Activated CD4-positive, alpha-beta memory T cell treated with anti-CD3 and anti-CD28 coated beads, Interleukin-2, amount 10 ng/mL, durations not matched to agents 7 days and 5 days (primary cell): ENCODE measurements at places on chromosomes 2 and 18. TPM values are rescaled to one million over a fixed set of nuclear protein-coding genes. Genes with fewer than 3 reads are reported as not detected.

DNA sequence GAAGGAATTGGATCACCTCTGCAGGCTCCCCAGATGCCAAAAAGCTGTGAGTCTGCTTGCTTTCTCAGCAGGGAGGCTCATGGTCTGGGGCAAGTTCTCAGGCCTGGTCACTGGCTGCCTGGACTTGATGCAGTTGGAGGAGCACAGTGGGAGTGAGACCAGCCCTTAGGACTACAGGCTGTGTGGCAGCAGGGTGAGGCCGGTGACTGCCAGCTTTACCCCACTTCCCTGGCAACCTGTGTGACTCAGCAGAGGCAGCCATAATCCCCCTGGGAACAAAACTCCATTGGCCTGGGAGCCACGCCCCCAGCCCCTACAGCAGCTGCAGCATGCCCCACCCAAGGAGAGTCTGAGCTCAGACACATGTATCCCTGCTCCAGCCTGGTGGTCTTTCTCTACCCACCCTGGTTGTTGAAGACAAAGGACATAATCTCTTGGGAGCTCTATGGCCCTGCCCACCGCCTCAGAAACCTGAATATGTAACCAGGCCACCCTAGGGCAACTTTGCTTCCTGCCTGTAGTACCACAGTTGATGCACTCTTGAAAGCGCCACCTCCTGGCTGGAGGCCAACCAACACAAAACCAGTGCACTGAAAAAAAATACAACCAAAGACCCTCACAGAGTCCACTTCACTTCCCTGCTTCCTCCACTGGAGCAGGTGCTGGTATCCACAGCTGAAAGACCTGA, 106.8 kb upstream of the SPATS2L start:
- H3K4me3 ChIP-seq = no peak overlapping the region
- H3K36me3 ChIP-seq = no peaks in the 10 kb centered on the region
- H3K27me3 ChIP-seq = peaks cover 22% of the 10 kb centered on the region
- no peak overlapping the region for H3K27ac ChIP-seq
- DNase-seq = no peak

DNA sequence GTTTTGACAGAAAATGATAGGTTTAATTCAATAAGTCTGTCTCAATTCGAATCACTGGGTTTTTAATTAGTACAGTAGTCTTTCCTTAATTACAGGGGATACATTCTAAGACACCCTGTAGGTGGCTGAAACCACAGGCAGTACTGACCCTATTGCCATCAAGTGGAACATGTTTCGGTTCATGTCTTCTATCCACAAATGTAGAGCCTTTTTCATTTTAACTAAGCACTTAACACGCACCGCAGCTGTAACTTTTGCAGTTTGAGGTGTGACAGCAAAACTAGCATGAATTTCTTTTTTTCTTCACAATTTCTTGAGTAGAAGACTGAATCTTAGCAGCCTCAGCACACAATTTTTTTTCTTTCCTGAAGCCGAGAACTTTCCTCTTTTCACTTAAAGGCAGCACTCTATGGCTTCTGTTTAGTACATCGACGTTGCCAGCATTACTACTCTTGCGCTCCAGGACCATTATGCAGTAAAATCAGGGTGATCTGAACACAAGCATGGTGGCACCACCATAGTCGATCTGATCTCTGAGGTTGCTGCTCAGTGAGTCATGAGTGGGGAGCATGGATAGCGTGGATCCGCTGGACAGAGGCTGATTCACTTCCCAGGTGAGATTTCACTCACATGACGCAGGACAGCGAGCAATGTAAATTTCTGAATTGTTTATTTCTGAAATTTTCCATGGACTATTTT, 805.1 kb downstream of the RNF144A start:
- no peaks in the 10 kb centered on the region for H3K27me3 ChIP-seq
- H3K36me3 ChIP-seq = peaks cover 19% of the 10 kb centered on the region
- peak overlapping the region; percentile 20 for H3K4me3 ChIP-seq
- no peak for DNase-seq
- peaks cover 48% of the 10 kb centered on the region for H3K4me1 ChIP-seq
- H3K27ac ChIP-seq = peak overlapping the region; percentile 67

GRCh38 chr2:168401048-168401556, 55.0 kb upstream of the CERS6 start:
- H3K4me3 ChIP-seq = no peak overlapping the region
- H3K4me1 ChIP-seq = no peaks in the 10 kb centered on the region
- no peak for DNase-seq
- peaks cover 18% of the 10 kb centered on the region for H3K27me3 ChIP-seq
- no peaks in the 10 kb centered on the region for H3K36me3 ChIP-seq

Gene TRAPPC12
- total RNA-seq = 75.6 TPM

GRCh38 chr18:72119082-72119481, 425.1 kb downstream of the CBLN2 start:
- DNase-seq = no peak
- no peaks in the 10 kb centered on the region for H3K4me1 ChIP-seq
- no peaks in the 10 kb centered on the region for H3K36me3 ChIP-seq
- no peak overlapping the region for H3K4me3 ChIP-seq

Gene ANKRD30BL
- total RNA-seq = not detected

- H3K36me3 ChIP-seq = no peaks in the 10 kb centered on the region
- no peak for DNase-seq
- H3K27me3 ChIP-seq = no peaks in the 10 kb centered on the region
- H3K4me3 ChIP-seq = no peak overlapping the region
- no peaks in the 10 kb centered on the region for H3K4me1 ChIP-seq
- H3K27ac ChIP-seq = no peak overlapping the region
Measured at GRCh38 chr2:127630864-127631540, 15.0 kb upstream of the GPR17 start.

DNA sequence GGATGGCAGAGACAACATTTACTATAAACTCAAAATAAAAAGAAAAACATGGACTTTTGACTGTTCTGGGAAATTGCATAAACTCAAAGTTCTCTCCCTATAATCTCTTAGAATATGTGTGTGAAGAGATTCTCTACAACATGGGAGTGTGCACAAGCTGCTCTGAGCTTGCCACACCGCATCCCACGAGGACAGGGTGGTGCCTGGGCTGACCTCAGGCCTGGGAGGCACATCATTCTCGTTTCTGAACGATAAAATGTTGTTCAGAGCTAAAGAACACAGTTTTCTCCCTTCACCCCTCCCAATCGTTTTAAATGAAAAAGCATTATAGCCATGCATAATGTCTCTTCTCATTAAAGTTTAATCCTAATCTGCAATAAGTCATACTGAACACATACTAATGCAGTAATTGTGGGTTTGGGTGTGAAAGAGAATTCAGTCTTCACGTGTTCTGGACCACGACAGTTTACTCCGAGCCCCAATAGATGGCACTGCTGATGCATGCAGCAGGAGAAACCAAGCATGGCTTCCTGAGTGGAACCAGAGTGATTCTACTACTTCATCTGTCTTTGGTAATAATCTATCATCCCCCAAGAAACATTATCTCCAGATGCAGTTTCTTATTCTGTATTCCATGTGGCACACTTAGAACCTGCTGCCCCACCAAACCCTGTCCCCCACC, 46.9 kb upstream of the LAMA1 start:
- H3K4me1 ChIP-seq = no peaks in the 10 kb centered on the region
- H3K27me3 ChIP-seq = no peaks in the 10 kb centered on the region
- H3K36me3 ChIP-seq = no peaks in the 10 kb centered on the region
- no peak overlapping the region for H3K4me3 ChIP-seq

DNA sequence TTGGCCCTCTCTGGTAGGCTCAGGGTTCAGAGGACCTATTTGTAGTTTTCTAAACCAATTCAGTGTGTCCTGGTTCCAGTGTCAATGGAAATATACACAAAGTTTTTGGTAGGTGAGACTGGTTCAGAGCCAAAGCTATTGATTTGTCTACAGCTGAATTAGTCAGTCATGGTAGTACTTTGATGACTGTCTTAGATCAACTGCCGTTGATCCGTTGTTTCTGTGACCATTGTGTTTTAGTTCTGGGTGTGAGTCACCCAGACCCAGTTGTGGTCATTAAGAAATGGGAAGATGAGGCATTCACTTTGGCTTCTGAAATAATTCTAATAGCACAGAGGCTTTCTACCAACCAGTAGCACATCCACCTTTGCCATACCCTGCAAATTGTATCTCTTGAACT, 16.0 kb upstream of the RPE start:
- H3K36me3 ChIP-seq = no peaks in the 10 kb centered on the region
- peaks cover 26% of the 10 kb centered on the region for H3K27me3 ChIP-seq
- no peak overlapping the region for H3K4me3 ChIP-seq

GRCh38 chr2:23596316-23596885, 211.4 kb downstream of the KLHL29 start:
- H3K27me3 ChIP-seq = peaks cover 5% of the 10 kb centered on the region
- H3K27ac ChIP-seq = no peak overlapping the region
- no peaks in the 10 kb centered on the region for H3K36me3 ChIP-seq
- H3K4me1 ChIP-seq = no peaks in the 10 kb centered on the region

Gene CXCR1
- total RNA-seq = 3.0 TPM

Gene UGT1A8
- not detected for total RNA-seq

DNA sequence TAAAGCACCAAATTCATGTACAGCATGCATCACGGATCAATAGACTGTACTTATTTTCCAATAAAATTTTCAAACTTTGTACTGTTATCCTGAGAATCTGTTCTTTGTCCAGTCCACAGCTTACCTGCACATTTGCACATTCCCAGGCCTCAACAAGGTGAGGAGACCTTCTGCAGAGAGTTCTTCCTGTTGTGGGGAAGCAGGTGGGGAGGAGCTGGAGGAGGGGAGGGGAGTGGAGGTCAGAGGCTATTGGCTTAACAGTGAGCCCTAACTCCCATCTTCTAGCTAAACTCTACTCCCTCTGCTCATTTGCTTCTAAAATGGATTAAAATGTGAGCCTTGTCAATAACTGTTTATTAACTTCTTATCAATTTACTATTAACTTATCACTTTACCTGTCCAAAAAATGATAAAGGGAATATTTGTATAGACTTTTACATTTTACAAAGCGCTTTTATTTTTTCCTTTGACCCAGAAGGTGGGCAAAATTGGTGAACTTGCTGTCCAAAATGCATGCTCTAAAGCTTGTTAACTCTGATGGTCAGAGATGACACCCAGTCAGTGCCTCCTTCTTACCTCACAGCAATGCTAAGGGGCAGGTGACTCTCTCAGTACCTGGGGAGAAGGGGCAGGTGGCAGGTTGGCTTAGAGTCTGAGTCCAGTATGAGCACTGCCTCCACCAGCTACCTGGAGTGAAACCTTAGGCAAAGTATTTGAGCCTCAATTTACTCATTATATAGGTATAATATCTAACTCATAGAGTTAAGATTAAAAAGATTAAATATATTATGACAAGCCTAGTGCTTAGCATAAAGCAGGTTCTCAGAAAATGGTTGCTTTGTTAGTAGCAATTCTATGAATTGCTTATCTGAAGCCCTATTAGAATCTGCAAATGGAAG, 6.8 kb upstream of the IL1RL2 start:
- H3K4me3 ChIP-seq = no peak overlapping the region
- H3K27me3 ChIP-seq = peaks cover 9% of the 10 kb centered on the region
- DNase-seq = no peak
- H3K4me1 ChIP-seq = peaks cover 3% of the 10 kb centered on the region
- H3K27ac ChIP-seq = no peak overlapping the region
- no peaks in the 10 kb centered on the region for H3K36me3 ChIP-seq

DNA sequence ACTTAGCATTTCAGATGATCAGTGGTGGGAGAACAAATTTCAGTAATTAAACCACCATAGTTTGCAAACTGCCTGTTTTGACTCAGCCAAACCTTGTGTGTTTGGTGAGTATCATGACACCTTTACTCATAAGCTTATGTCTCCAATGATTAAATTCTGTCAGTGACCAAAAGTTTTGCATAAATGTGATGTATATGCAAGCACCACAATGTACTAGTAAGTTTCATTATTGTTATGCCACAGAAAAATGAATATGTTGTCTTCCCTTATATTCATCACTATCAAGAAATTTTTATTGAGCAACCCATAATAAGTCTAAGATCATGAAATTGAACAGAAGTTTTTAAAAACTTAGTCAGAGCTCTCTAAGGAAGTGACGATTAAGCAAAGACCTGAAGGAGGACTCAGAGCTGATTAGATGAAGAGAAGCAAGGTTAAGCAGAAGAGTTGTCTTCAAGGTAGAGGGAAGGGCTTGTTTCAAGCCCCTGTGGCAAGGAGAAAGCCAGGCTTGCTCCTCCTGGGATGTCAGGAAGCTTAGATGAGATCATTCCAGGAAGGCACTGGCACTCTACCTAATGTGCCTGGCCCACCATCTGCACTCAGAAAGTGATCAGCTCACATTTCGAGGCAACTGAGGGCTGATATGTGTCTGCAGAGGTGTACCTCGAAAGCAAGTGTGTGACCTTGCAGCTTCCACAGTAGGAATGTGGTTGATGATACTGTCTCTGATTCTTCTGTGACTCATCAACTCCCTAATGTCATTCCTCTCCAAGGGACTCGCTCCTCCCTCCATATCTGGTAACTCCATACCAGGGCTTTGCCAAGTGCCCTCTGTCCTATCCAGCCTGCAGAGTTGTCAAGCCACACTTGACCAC, 54.7 kb downstream of the KCTD18 start:
- H3K4me3 ChIP-seq = no peak overlapping the region
- no peak for DNase-seq
- peak overlapping the region; percentile 80 for H3K27ac ChIP-seq
- peaks cover 30% of the 10 kb centered on the region for H3K36me3 ChIP-seq
- H3K4me1 ChIP-seq = peaks cover 39% of the 10 kb centered on the region

GRCh38 chr18:460791-461190, 39.7 kb downstream of the COLEC12 start:
- H3K36me3 ChIP-seq = no peaks in the 10 kb centered on the region
- no peak overlapping the region for H3K4me3 ChIP-seq
- no peaks in the 10 kb centered on the region for H3K4me1 ChIP-seq

GRCh38 chr2:27085062-27085672, 1.4 kb upstream of the KHK start:
- peak overlapping the region; percentile 66 for H3K4me3 ChIP-seq
- DNase-seq = no peak
- no peaks in the 10 kb centered on the region for H3K27me3 ChIP-seq

DNA sequence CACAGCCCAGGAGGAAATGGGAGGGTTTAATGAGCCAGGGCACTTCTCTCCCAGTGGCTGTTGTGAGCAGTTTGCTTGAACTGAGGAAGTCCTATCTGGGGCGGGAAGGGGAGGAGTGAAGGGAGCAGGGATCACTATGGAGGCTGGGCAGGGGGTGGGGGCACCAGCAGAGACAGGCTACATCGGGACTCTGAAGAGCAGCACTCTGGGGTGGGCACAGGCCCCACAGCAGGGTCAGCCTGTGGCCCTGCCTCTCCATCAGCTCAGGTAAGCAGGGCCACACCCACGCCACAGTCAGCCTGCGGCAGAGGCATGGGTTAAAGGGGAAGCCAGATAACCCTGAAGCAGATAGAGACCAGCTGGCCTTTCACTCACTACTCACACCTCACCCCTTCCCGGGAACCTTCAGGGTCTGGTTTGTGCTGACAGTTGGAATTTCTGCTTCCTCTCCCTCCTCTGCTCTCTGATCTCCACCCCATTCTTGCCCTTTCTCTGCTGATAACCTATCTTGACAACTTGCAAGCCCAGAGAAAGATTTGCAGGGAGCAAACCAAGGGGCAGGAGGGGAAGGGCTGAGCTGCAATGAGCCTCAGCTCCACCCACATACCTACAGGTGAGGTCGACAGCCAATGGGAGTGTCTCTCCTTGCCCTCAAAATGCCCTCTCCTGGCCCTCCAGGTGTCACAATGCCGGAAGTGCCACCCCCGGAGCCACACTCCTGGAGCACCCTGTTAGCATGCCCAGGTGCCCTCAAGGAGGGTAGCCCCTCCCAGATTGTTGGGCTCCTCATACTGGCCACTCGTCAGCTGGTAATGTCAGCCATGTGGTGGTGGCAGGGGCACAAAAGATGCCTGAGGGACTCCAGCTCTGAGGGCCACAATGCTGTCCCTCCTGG, 3.7 kb downstream of the SIGLEC15 start:
- H3K4me3 ChIP-seq = no peak overlapping the region
- DNase-seq = no peak
- no peak overlapping the region for H3K27ac ChIP-seq
- no peaks in the 10 kb centered on the region for H3K36me3 ChIP-seq
- peaks cover 12% of the 10 kb centered on the region for H3K4me1 ChIP-seq
- peaks cover 3% of the 10 kb centered on the region for H3K27me3 ChIP-seq

Gene IL1R2
- total RNA-seq = 0.88 TPM
